ENCODE measurements at places on chromosomes 3 and 15.

- peak overlapping the region; percentile 7 for H3K4me3 ChIP-seq
- H3K4me1 ChIP-seq, result peaks cover 9% of the 10 kb centered on the region
- no peaks in the 10 kb centered on the region for H3K27me3 ChIP-seq
- no peak for DNase-seq
- no peaks in the 10 kb centered on the region for H3K36me3 ChIP-seq
Measured at GRCh38 chr15:64842986-64843561, 1.4 kb downstream of the PLEKHO2 start.

- H3K4me3 ChIP-seq, result no peak overlapping the region
- H3K4me1 ChIP-seq, result no peaks in the 10 kb centered on the region
- H3K27ac ChIP-seq, result no peak overlapping the region
- no peaks in the 10 kb centered on the region for H3K27me3 ChIP-seq
- DNase-seq, result no peak
Measured at GRCh38 chr15:53401503-53401902, 358.0 kb downstream of the WDR72 start.

DNA sequence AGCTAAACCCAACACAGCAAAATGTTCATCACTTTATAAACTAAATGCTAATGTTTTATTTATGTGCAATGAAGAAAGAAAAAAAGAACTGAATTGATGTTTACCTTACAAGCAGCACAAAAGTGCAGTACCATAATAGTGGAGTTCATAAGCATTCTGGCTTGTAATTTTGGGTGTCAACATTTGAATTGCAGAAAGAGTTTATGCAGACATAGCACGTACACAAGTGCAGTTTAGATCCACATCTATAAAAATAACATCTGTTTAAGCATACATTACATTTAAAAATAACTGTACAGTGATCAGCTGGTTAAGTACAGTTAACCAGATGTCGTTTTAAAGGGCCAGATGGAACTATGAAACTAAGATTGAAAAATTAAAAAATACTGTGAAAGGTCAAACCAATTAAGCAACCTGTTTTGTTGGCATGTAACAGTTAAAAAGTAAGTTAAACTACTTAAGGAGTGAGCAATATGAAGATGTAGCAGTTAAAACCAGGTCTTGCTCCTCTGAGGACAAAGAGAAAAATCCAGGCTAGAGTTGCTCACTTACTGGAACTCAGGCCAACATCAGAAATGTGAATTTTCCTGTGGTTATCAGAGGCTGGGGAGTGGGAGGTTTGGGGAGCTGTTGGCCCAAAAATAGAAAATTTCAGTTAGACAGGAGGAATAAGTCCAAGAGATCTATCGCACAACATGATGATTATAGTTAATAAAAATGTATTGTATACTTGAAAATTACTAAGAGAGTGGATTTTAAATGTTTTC is 204.9 kb upstream of the MDFIC2 start:
- no peaks in the 10 kb centered on the region for H3K4me1 ChIP-seq
- H3K27ac ChIP-seq, result no peak overlapping the region

DNA sequence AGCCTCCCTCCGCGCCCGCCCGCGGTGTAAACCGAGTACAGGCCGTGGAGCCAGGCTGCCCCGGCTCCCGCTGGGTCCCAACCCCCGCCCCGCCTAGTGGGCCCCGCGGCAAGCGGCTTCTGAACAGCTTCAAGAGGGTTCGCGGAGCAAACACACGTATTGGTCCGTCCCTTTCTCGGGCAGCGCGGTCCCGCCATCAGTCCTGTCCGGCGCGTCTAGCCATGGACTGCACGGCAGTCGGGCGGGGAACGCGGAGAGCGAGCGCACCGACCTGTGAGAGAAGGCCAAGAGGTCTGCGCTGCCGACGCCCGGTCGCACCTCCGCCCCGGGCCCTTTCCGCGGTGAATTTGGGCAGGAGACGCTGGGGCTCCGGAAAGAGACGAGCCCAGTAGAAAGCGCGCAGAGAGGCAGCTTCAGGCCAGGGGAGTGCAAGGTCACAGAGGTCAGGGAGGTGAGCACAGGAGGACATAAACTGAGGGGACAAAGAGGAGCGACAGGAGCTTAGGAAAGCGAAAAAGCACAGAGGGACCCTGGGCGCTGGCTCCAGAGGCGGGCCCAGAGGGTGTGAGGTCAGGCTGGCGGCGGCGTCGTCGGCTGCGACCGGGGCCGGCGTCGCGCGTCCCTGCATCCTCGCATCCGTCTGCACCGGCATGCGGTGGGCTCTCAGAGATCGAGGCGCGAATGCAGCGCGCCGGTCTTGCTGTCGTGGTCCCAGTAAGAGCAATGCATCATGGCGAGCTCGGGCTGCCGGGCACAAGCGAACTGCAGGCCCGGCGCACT is 1.8 kb downstream of the FOXL2 start:
- peak overlapping the region; percentile 20 for H3K4me3 ChIP-seq
- no peak overlapping the region for H3K27ac ChIP-seq
- peaks cover 11% of the 10 kb centered on the region for H3K4me1 ChIP-seq
- H3K27me3 ChIP-seq, result peaks cover 83% of the 10 kb centered on the region
- no peaks in the 10 kb centered on the region for H3K36me3 ChIP-seq
- no peak for DNase-seq

GRCh38 chr15:52784799-52785671 is 5.1 kb downstream of the ONECUT1 start:
- no peaks in the 10 kb centered on the region for H3K36me3 ChIP-seq
- no peak for DNase-seq
- H3K4me1 ChIP-seq, result peaks cover 18% of the 10 kb centered on the region
- H3K27me3 ChIP-seq, result peaks cover 60% of the 10 kb centered on the region
- H3K27ac ChIP-seq, result no peak overlapping the region

DNA sequence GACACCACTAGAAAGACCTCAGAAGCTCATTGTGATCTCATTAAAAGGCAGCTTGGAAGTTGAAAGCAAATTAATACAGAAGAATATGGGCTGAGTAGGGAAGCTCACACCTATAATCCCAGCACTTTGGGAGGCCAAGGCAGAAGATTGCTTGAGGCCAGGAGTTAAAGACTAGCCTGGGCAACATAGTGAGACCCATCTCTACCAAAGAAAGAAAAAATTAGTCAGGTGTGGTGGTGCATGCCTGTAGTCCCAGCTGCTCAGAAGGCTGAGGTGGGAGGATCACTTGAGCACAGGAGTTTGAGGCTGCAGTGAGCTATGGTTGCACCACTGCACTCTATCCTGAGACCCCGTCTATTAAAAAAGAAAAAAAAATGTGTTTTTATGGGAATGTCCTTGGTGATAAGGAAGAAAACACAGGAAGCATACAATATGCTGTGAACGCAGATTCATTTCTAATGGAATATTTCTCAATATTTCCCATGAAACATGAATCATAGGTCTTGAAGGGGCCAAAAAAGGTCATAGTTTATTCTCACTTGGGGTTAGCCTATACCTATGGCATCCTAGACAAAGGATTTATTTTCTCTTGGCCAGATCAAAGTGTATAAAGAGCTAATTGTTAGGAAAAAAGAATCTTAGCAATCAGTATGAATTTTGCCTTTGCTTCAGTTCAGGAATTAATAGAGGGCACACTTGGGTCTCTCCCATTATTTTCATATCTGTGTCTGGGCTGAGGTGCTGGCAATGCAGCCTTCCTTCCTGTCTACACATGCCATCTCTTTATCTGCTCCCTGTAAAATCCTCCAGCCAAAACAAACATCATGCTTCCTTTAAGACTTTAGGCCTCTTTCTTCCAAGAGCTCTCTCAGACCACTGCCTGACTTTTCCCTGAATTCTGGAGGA is 98.2 kb downstream of the FNDC3B start:
- no peak overlapping the region for H3K27ac ChIP-seq
- H3K27me3 ChIP-seq, result no peaks in the 10 kb centered on the region
- DNase-seq, result no peak
- H3K36me3 ChIP-seq, result no peaks in the 10 kb centered on the region
- no peak overlapping the region for H3K4me3 ChIP-seq
- peaks cover 15% of the 10 kb centered on the region for H3K4me1 ChIP-seq

DNA sequence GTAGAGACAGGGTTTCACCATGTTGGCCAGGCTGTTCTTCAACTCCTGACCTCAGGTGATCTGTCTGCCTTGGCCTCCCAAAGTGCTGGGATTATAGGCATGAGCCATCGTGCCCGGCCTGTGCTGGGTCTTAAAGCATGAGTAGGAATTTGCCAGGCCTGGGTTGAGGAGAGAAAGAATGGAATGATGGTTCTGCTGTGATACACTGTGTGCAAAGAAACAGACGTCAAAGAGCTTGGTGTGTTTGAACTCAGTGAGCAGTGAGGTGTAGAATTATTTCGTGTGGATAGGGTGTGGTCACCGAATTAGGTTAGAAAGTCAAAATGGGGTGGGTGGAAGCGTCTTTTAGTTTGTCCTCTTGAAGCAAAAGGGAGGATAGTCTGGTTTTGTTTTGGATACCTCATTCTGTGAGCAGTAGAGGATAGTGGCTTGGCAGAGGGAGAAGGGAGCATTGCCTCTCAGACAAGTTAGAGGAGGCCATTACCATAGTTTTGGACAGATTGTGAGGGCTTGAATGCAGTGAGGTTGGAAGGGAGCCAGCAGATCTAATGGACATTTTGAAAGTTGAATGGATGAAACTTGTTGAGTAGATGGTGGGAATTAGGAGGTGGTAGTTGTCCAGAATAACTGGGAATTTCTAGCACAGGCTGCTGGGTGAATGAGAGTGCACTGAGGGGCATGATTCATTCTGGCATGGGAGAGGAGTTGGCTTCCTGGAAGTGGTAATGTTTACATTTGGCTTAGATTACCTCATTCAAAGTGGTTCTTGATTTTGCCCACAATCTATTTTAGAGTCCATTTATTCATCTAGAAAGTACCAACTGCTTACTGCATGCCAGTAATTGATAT is 27.2 kb downstream of the AKAP13 start:
- no peaks in the 10 kb centered on the region for H3K36me3 ChIP-seq
- H3K4me1 ChIP-seq, result peaks cover 2% of the 10 kb centered on the region
- H3K27ac ChIP-seq, result no peak overlapping the region
- H3K27me3 ChIP-seq, result no peaks in the 10 kb centered on the region

- H3K27ac ChIP-seq, result no peak overlapping the region
- no peaks in the 10 kb centered on the region for H3K27me3 ChIP-seq
- no peaks in the 10 kb centered on the region for H3K4me1 ChIP-seq
- H3K36me3 ChIP-seq, result no peaks in the 10 kb centered on the region
- H3K4me3 ChIP-seq, result no peak overlapping the region
- no peak for DNase-seq
Measured at GRCh38 chr15:79394231-79394630, 37.9 kb upstream of the MINAR1 start.

DNA sequence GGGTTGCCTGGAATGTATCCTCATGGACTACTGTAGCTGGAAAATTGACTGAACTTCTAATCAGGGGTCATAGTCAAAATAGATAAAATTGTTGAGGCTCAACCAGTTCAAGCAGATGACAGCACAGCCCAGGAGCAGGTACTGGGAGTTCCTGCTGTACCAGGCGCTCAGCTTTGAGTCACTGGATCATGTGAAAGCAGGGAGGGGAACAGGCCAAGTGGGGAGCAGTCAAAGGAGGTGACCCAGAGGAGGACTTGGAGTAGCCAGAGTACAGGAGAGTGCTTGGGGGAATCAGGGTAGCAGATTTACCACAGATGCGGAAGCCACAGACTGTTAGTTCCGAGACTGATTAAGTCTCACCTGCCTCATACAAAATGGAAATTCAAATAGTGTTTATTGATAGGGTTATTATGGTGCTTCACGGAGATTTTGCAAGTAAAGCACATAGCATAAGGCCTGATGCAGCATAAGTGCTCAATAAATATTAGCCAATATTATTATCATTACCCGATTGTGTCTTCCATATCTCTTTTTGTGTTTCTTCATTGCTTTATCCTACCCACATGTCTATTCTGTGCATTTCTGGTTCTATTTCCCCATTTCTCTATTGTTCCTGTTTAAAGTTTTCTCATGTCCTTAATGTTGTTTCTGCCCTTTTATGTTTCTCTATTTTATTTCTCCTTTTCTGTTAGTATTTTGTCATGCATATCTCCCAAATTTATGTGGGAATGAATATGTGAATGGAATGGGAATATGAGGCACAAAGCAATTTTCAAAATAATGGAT is 369.2 kb upstream of the MCTP2 start:
- no peaks in the 10 kb centered on the region for H3K27me3 ChIP-seq
- H3K4me1 ChIP-seq, result no peaks in the 10 kb centered on the region
- no peaks in the 10 kb centered on the region for H3K36me3 ChIP-seq
- H3K27ac ChIP-seq, result no peak overlapping the region
- no peak overlapping the region for H3K4me3 ChIP-seq

GRCh38 chr3:4588466-4588865 is 95.3 kb downstream of the ITPR1 start:
- H3K27me3 ChIP-seq, result no peaks in the 10 kb centered on the region
- no peaks in the 10 kb centered on the region for H3K36me3 ChIP-seq
- H3K4me1 ChIP-seq, result 0 out of 2 replicates have a peak, but pooled peaks cover 1% of the 10 kb centered on the region

DNA sequence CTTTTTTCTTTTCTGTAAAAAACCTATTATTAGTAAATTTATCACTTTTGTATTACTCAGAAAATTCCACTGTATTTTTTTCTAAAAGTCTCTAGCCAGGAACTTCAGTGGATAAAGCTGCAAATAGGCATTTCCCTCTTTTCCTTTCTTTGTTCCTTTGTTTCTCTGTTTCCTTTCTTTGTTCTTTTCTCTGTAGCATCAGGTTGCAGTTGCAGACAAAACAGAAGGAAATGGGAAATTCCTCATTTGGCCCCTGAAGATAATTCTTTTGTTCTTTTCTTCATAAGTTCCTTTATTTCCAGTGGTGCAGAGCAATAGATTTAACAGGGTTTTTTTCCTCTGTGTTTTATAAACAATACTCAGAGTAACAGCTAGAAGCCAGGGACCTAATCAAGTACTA is 416.5 kb downstream of the TBL1XR1 start:
- H3K4me3 ChIP-seq, result no peak overlapping the region
- H3K27me3 ChIP-seq, result no peaks in the 10 kb centered on the region
- H3K27ac ChIP-seq, result no peak overlapping the region
- H3K36me3 ChIP-seq, result no peaks in the 10 kb centered on the region
- DNase-seq, result no peak

DNA sequence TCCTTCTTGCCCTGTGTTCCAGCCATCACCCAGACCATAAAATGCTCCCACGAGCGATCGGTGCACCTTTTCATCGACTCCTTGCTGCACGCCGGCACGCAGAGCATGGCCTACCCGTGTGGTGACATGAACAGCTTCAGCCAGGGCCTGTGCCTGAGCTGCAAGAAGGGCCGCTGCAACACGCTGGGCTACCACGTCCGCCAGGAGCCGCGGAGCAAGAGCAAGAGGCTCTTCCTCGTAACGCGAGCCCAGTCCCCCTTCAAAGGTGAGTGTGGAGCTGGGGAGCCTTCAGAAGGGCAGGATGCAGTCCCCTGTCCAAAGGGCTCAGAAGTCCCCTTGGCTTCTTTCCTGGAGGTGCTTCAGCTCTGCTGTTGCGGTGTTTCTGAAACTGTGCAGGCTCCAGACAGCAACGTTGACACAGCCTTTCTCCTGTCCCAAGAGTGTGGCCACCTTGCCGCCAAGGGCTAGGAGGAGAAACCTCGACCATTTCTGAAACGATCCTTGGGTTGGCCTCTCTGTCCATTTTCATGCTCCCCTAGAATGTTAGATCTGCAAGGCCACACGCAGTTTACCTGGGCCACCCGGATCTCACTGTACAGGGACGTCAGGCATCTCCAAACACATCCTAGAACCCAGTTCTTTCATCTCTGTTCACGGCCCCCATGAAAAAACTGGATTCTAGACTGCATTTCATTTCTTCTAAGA is 116.7 kb downstream of the LIPC start:
- 0 out of 2 replicates have a peak, but pooled peaks cover 1% of the 10 kb centered on the region for H3K4me1 ChIP-seq
- no peak overlapping the region for H3K27ac ChIP-seq

GRCh38 chr15:73258271-73259108 is 110.3 kb downstream of the HCN4 start:
- no peak overlapping the region for H3K4me3 ChIP-seq
- H3K4me1 ChIP-seq, result no peaks in the 10 kb centered on the region
- H3K36me3 ChIP-seq, result no peaks in the 10 kb centered on the region
- H3K27ac ChIP-seq, result no peak overlapping the region
- DNase-seq, result no peak

- H3K27me3 ChIP-seq, result no peaks in the 10 kb centered on the region
- no peak overlapping the region for H3K4me3 ChIP-seq
- no peak overlapping the region for H3K27ac ChIP-seq
Measured at GRCh38 chr3:182605882-182606611, 187.3 kb upstream of the ATP11B start.
